GM12878 (cell line): ENCODE measurements at places on chromosomes 13 and 19. TPM values are rescaled to one million over a fixed set of nuclear protein-coding genes. Genes with fewer than 3 reads are reported as not detected.

- DNase-seq = no peak
- H3K4me1 ChIP-seq = no peaks in the 10 kb centered on the region
- H3K4me3 ChIP-seq = no peak overlapping the region
- 0 out of 2 replicates have a peak, but pooled peaks cover 4% of the 10 kb centered on the region for H3K27me3 ChIP-seq
Measured at GRCh38 chr13:26041444-26041843, 10.4 kb downstream of the SHISA2 start.

The C19orf53 gene
- 109 and 115 TPM in 2 replicates for total RNA-seq

DNA sequence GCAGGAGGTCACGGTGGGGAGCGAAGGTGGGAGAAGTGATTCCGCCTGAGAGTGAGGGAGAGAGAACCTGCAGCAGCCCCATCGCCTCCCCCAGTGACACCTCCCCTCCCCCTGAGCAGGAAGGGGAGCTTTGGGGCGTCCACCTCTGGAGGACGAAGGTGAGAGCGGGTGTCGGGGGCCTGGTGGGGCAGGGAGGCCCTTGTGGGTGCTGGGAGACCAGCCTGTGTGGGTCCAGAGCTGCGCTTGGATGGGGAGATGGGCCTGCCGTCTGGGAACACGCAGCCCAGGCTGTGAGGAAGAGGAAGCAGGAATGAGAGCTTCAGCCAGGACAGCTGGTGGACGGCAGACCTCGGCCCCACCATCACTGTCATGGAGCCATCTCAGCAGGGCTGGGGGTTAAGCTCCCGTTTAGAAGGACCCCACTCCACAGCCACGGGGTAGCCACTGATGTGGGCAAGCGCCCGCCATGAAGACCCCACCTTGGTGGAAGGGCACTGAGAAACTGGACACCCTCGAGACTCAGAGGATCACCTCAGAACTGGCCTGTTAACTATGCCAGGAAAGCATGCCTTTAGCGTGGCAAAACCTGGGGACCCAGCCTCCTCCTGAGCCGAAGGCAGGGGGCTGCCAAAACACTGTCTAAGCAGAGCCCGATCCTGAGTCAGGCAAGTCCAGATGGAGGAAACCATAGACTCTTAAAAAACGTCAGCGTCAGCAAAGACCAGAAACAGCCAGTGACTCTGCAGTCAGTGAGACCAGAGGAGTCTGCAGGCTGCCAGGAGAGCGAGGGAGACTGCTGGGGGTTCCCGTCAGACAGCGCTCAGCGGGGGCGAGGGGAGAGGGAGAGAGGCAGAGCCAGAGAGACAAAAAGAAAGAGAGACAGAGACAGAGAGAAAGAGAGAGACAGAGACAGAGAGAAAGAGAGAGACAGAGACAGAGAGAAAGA is 6.4 kb upstream of the PROZ start:
- H3K27me3 ChIP-seq = peaks cover 5% of the 10 kb centered on the region
- H3K27ac ChIP-seq = no peak overlapping the region
- no peak for DNase-seq
- H3K36me3 ChIP-seq = no peaks in the 10 kb centered on the region

- peak; percentile 41 for DNase-seq
- peaks cover 4% of the 10 kb centered on the region; the same call in 1 of the 2 replicates for H3K4me1 ChIP-seq
- peak overlapping the region; percentile 29 for H3K27ac ChIP-seq
- H3K4me3 ChIP-seq = no peak overlapping the region
- H3K36me3 ChIP-seq = no peaks in the 10 kb centered on the region
- no peaks in the 10 kb centered on the region for H3K27me3 ChIP-seq
Measured at GRCh38 chr13:33251131-33251661, 34.4 kb downstream of the STARD13 start.

The C19orf38 gene
- 5.3 and 6.5 TPM in 2 replicates for total RNA-seq

The IL17D gene
- total RNA-seq = 0.11 and 0.56 TPM in 2 replicates

DNA sequence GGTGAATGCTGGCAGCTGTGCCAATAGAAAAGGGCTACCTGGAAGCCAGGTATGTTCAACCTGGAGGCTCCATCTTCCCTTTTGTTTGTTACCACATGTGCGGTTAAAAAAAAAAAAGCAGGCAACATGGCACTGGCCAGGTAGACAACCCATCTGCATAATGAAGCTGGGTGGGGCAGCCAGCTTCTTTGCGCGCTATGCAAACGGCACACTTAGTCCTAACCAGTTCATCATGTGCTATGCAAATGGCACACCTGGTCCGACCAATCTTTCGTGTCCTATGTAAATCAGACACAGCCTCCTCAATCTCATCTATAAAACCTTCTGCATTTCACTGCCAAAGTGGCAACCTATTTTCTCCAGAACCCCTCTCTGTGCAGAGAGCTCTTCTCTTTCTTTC is 11.3 kb upstream of the IGSF23 start:
- no peaks in the 10 kb centered on the region for H3K27me3 ChIP-seq
- no peaks in the 10 kb centered on the region for H3K4me1 ChIP-seq
- no peak for DNase-seq
- H3K4me3 ChIP-seq = no peak overlapping the region
- no peaks in the 10 kb centered on the region for H3K36me3 ChIP-seq
- no peak overlapping the region for H3K27ac ChIP-seq

GRCh38 chr19:48940902-48941301 is 7.4 kb downstream of the DHDH start:
- H3K27me3 ChIP-seq = no peaks in the 10 kb centered on the region
- no peaks in the 10 kb centered on the region for H3K4me1 ChIP-seq
- H3K36me3 ChIP-seq = no peaks in the 10 kb centered on the region

The PTPRH gene
- 0.08 and 0.13 TPM in 2 replicates for total RNA-seq

DNA sequence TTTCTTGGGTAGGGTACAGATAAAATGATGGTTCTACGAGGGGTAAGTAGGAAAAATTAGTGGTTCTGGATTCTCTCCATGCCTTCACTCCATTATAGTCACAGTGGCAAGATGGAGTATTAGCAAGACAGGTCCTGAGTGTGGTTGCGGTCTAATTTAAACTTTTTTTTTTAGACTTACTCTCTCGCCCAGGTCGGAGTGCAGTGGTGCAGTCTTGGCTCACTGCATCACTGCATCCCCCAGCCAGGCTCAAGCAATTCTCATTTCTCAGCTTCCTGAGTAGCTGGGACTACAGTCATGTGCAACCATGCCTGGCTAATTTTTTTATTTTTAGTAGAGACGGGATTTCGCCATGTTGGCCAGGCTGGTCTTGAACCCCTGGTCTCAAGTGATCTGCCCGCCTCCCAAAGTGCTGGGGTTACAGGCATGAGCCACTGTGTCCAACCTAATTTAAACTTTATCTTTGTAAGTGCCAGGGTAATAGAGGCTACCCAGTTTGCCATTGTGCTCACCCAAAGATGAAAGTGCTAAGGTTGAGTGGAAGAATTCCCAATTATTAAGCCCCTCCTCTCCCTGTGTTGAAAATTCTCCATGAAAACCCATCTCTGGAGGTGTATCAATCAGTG is 135.6 kb downstream of the TM9SF2 start:
- no peak overlapping the region for H3K27ac ChIP-seq
- no peaks in the 10 kb centered on the region for H3K27me3 ChIP-seq
- no peak for DNase-seq

DNA sequence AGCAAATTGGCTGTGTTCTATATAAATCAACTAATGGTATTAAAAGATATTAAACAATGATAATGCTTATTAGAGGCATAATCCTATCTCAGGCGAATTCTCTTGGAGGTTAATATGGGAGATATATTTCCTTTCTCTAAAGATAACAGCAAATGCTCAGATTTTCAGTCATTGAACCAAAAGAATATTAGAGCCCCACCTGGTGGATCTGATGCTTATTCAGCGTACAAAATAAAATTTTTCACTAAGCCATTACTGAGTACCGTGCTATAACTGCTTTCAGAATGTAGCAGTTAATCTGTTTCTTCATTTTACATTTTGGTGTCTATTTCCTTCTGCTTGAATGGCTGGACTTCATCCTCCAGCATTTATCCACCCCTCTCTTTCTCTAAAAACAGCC is 143.3 kb upstream of the IPO5 start:
- H3K36me3 ChIP-seq = no peaks in the 10 kb centered on the region
- no peak for DNase-seq
- H3K27ac ChIP-seq = no peak overlapping the region
- H3K4me3 ChIP-seq = no peak overlapping the region
- no peaks in the 10 kb centered on the region for H3K27me3 ChIP-seq

The SLC15A1 gene
- total RNA-seq = not detected in 2 replicates

- H3K4me1 ChIP-seq = peaks cover 3% of the 10 kb centered on the region
- no peak overlapping the region for H3K27ac ChIP-seq
- DNase-seq = no peak
- peaks cover 21% of the 10 kb centered on the region for H3K36me3 ChIP-seq
- H3K4me3 ChIP-seq = no peak overlapping the region
Measured at GRCh38 chr19:12145348-12145747, 5.2 kb upstream of the ZNF20 start.

GRCh38 chr19:14094854-14095253 is 4.3 kb upstream of the SAMD1 start:
- H3K36me3 ChIP-seq = no peaks in the 10 kb centered on the region; the same call in none of the 2 replicates
- H3K27me3 ChIP-seq = no peaks in the 10 kb centered on the region
- DNase-seq = no peak
- H3K27ac ChIP-seq = no peak overlapping the region
- H3K4me3 ChIP-seq = no peak overlapping the region

DNA sequence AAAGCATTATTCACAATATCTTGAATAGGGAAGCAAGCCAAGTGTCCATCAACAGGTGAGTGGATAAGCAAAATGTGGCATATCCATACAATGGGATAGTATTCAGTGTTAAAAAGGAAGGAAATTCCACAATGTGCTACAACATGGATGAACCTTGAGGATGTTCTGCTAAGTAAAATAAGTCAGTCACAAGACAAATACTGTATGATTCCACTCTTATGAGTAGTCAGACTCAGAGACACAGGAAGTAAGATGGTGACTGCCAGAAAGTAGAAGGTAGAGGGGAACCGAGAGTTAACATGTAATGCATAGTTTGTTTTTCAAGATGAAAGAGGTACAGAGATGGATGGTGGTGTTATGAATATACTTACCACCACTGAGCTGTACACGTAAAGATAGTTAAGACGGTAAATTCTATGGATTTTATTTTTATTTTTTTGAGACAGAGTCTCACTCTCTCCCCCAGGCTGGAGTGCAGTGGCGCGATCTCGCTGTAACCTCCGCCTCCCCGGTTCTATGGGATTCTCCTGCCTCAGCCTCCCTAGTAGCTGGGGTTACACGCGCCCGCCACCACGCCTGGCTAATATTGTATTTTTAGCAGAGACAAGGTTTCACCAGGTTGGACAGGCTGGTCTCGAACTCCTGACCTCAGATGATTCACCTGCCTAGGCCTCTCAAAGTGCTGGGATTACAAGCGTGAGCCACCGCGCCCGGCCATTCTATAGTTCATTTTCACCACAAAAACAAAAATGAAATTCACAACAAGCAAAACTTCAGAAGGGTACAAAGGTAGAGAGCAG is 1.0 kb upstream of the CHAMP1 start:
- DNase-seq = peak; percentile 63
- no peaks in the 10 kb centered on the region for H3K27me3 ChIP-seq
- H3K4me1 ChIP-seq = peaks cover 5% of the 10 kb centered on the region; the same call in 1 of the 2 replicates

DNA sequence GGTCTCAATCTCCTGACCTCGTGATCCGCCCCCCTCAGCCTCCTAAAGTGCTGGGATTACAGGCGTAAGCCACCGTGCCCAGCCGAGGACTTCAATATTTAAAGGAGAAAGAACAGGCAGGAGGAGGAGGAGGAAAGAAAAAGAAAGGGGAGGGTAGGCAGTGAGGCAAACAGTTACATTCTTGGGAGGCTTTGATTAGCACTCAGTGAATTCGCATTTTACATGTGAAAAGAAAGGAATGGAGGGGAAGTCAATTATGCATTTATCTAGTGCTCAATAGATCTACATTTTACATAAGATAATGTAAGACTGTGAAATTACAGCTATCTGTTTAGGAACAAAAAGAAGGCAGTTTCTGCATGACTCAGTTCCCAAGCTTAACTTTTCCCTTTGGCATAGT is 30.9 kb upstream of the CXCL17 start:
- no peak for DNase-seq
- no peak overlapping the region for H3K4me3 ChIP-seq
- peaks cover 3% of the 10 kb centered on the region; the same call in 1 of the 2 replicates for H3K4me1 ChIP-seq
- H3K27me3 ChIP-seq = no peaks in the 10 kb centered on the region

The GNA15 gene
- total RNA-seq = 16.2 and 16.9 TPM in 2 replicates

The TMEM145 gene
- 0.48 and 0.97 TPM in 2 replicates for total RNA-seq
